ENCODE measurements at places on chromosomes 4 and X. TPM values are rescaled to one million over a fixed set of nuclear protein-coding genes. Genes with fewer than 3 reads are reported as not detected.

- DNase-seq, result no peak
- H3K36me3 ChIP-seq, result no peaks in the 10 kb centered on the region
- no peak overlapping the region for H3K4me3 ChIP-seq
- no peaks in the 10 kb centered on the region for H3K27me3 ChIP-seq
- no peak overlapping the region for H3K27ac ChIP-seq
Measured at GRCh38 chrX:5876984-5877596, 351.6 kb downstream of the NLGN4X start.

Gene STARD8
- 20.4 TPM for total RNA-seq

Gene SORCS2
- total RNA-seq, result 3.7 TPM

DNA sequence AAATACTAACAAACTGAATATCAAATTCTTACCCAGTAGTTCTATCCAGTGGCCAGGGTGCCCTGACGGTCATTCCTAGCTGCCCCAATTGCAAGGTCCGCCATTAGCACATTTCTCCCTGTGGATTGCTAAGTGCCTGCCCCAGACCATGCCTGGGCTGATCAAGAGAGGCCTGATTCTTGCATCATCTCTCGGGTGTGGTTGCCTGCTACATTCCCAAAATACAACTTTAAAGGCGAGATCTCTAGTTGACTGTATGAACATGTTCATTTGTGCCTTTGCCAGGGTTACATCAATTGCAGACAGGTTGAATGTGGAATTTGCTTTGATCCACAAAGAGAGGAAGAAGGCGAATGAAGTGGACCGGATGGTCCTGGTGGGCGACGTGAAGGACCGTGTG is 28.0 kb downstream of the PRPS2 start:
- no peak overlapping the region for H3K4me3 ChIP-seq
- no peak overlapping the region for H3K27ac ChIP-seq
- H3K36me3 ChIP-seq, result no peaks in the 10 kb centered on the region
- no peaks in the 10 kb centered on the region for H3K4me1 ChIP-seq

Gene ARHGAP24
- 21.2 TPM for total RNA-seq

DNA sequence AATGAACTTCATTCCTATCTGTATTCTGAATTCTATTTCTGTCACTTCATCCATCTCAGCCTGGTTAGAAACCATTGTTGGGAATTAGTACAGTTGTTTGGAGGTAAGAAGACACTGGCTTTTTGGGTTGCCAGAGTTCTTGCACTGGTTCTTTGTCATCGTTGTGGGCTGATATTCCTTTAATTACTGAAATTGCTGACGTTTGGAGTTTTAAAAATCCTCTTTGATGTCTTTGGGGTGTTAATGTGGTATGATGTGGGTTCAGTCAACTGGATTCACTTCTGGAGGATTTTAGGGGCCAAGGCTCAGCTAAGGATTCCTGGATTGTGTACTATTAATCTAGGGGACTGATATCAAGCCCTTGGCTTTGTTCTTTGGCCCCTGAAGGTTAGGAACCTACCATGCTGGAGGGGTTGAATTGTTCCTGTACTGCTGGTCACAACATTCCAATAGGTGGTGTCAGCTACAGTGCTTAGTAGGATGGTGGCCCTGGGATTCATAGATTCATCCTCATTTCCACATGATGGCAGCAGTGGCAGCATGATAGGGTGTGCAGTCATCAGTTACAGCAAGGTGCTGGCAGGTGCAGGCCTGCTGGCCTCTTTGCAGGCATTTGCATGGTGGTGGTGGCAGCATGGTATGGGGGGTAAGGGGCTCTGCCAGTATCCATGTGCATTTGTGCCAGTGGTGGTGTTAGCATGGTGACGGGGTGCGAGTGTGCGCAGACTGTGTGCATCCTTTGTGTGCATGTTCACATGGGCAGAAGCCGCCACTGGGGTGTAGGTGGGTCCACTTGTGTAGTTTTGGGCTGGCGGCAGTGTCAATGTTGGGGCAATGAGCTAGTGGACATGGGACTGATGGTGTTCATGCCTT is 301.3 kb downstream of the TEX13C start:
- H3K36me3 ChIP-seq, result no peaks in the 10 kb centered on the region
- H3K27me3 ChIP-seq, result no peaks in the 10 kb centered on the region
- no peak for DNase-seq
- H3K4me3 ChIP-seq, result no peak overlapping the region
- H3K27ac ChIP-seq, result no peak overlapping the region

- no peaks in the 10 kb centered on the region for H3K4me1 ChIP-seq
- no peak for DNase-seq
- H3K27ac ChIP-seq, result no peak overlapping the region
- H3K36me3 ChIP-seq, result no peaks in the 10 kb centered on the region
- no peak overlapping the region for H3K4me3 ChIP-seq
Measured at GRCh38 chr4:142293536-142293935, 552.6 kb downstream of the INPP4B start.

DNA sequence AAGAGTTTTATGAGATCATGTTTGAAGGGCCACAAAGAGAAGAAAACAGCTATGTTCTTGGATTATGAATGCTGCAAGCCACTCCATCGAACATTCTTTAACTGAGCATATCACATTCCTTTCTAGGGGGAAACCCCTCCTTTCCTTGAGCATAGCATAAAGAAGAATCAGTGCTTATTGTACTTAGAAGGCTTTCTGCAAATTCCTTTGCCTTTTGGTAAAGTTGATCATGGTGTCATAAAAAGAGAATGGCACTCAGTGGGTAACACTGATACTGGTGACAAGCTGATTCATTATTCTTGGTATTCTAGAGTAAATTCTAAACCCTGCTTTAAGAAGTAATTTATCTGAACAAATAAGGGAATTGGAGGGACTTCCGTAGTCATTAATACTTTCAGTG is 88.5 kb upstream of the GPR34 start:
- no peak for DNase-seq
- H3K27ac ChIP-seq, result no peak overlapping the region
- H3K36me3 ChIP-seq, result no peaks in the 10 kb centered on the region
- no peaks in the 10 kb centered on the region for H3K27me3 ChIP-seq
- H3K4me1 ChIP-seq, result peaks cover 7% of the 10 kb centered on the region
- no peak overlapping the region for H3K4me3 ChIP-seq

DNA sequence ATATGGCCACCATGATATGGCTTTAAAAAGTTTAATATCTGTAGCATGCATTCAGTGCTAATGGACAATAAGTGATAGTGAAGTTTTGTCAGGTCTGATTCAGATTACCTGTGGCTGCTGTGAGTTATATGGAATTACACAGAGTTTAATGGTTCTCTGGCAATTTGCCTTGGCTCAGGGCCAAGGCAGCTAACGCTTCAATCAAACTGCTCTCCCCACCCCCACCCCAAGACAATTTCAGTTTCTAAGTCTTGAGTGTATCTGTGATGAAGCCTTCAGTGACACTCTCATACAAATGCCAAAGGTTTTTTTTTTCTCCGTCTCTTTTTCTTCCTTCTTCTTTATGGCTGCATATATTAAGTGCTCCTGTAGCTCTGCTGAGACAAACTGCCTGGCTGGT is 106.6 kb downstream of the SHROOM4 start:
- no peak overlapping the region for H3K27ac ChIP-seq
- H3K4me1 ChIP-seq, result peaks cover 27% of the 10 kb centered on the region
- no peak for DNase-seq
- H3K27me3 ChIP-seq, result no peaks in the 10 kb centered on the region
- no peaks in the 10 kb centered on the region for H3K36me3 ChIP-seq

GRCh38 chrX:46567388-46567787 is 6.2 kb upstream of the CHST7 start:
- H3K4me3 ChIP-seq, result no peak overlapping the region
- no peak overlapping the region for H3K27ac ChIP-seq
- no peak for DNase-seq
- H3K4me1 ChIP-seq, result no peaks in the 10 kb centered on the region

- DNase-seq, result no peak
- H3K27me3 ChIP-seq, result no peaks in the 10 kb centered on the region
- no peaks in the 10 kb centered on the region for H3K4me1 ChIP-seq
- no peak overlapping the region for H3K27ac ChIP-seq
Measured at GRCh38 chr4:156765277-156765676, 206.3 kb downstream of the PDGFC start.

GRCh38 chr4:146439437-146439836 is 82.3 kb downstream of the SLC10A7 start:
- H3K4me3 ChIP-seq, result no peak overlapping the region
- H3K4me1 ChIP-seq, result peaks cover 7% of the 10 kb centered on the region
- no peaks in the 10 kb centered on the region for H3K27me3 ChIP-seq

- H3K27ac ChIP-seq, result peak overlapping the region; percentile 75
- H3K36me3 ChIP-seq, result no peaks in the 10 kb centered on the region
- H3K27me3 ChIP-seq, result no peaks in the 10 kb centered on the region
Measured at GRCh38 chr4:185718578-185719499, 93.2 kb downstream of the SORBS2 start.

DNA sequence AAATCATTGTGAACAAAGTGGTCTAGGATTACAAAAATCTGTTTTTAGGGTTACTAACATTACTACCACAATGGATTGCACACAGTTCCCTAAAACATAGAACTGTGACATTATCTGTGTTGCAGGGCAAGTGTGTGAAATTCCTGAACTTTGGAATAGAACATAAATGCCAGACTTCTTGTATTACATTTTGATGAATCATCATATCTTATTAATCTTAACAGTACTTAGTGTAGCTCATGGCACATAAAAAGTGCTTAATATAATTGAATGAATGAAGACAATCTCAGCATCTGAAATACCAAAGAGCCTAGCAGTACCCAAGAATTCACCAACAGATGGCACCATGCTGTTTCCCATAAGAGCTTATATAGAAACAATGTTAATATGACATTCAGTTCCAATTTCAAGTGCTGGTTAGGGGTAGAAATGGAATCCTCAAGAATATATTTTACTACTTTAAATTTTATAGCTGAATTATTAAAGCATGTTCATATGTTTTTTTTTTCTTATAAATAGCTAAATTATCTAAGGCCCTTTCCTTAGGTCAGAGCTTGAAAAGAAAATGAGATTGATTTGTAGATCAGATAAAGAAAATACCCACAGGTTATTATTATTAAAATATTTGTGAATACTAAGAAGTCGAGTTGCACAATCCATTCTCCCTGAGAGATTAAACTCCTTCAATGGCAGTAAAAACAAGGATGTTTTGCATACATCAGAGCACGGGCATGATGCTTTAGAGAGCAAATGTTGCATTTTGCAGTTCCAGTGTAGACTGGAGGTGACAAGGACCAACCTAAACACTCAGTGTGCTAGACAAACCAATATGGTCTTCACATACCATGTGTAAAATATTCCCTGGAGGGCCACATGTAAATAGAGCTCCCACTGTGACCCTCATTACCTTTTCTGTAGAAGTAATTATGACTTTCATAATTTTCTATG is 25.7 kb upstream of the SHISA3 start:
- no peak for DNase-seq
- H3K4me3 ChIP-seq, result no peak overlapping the region
- no peak overlapping the region for H3K27ac ChIP-seq

Gene XK
- total RNA-seq, result 10.6 TPM

- no peak for DNase-seq
- H3K27ac ChIP-seq, result no peak overlapping the region
- no peaks in the 10 kb centered on the region for H3K27me3 ChIP-seq
- H3K36me3 ChIP-seq, result no peaks in the 10 kb centered on the region
- no peak overlapping the region for H3K4me3 ChIP-seq
- H3K4me1 ChIP-seq, result no peaks in the 10 kb centered on the region
Measured at GRCh38 chrX:25158635-25159034, 142.9 kb upstream of the ARX start.

- no peak for DNase-seq
- H3K36me3 ChIP-seq, result no peaks in the 10 kb centered on the region
- H3K4me3 ChIP-seq, result no peak overlapping the region
- H3K27ac ChIP-seq, result no peak overlapping the region
- no peaks in the 10 kb centered on the region for H3K27me3 ChIP-seq
Measured at GRCh38 chr4:165364452-165365080, 14.2 kb upstream of the CPE start.

DNA sequence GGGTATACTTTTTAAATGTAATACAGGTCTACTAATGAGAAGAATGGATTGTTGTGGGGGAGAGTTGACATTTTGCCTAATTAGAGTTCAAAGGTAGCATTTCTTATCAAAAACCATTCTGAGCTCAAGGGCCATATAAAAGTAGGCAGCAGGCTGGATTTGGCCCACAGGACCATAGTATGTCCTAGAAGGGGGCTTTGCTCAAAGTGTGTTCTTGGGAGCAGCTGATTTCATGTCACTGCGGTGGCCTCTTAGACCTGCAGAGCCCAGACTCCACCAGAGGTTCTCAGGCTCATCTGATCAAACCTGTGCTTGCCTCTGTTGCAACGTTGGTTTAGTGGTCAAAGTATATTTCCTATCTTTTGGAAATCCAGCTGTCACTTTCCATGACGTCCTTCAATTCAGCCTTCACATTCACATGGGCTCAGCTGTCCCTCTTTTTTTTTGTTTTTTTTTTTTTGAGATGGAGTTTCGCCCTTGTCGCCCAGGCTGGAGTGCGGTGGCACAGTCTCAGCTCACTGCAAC is 34.6 kb upstream of the TENM3 start:
- peaks cover 24% of the 10 kb centered on the region for H3K4me1 ChIP-seq
- H3K27me3 ChIP-seq, result no peaks in the 10 kb centered on the region
- no peak overlapping the region for H3K4me3 ChIP-seq
- H3K36me3 ChIP-seq, result no peaks in the 10 kb centered on the region
- peak overlapping the region; percentile 53 for H3K27ac ChIP-seq

DNA sequence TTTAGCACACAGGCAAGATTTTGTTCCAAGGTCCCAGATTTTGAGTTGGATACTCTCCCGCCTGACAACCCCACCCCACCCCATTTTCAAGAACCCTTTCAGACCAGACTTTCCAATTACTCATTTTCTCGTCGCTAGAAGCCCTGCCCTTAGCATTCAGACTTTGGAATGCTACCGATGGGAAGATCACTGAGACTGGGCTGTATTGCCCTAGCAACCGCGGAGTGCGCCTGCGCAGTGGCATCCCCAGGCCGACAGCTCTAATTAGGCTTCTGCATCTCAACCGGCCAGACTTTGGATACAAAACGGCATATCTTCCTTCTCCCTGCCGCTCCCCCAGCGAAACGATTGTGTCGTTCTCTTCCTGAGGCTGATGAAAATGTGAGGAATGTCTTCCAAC is 3.4 kb downstream of the MAGEE2 start:
- H3K36me3 ChIP-seq, result no peaks in the 10 kb centered on the region
- no peak for DNase-seq
- no peak overlapping the region for H3K4me3 ChIP-seq
- no peaks in the 10 kb centered on the region for H3K4me1 ChIP-seq

DNA sequence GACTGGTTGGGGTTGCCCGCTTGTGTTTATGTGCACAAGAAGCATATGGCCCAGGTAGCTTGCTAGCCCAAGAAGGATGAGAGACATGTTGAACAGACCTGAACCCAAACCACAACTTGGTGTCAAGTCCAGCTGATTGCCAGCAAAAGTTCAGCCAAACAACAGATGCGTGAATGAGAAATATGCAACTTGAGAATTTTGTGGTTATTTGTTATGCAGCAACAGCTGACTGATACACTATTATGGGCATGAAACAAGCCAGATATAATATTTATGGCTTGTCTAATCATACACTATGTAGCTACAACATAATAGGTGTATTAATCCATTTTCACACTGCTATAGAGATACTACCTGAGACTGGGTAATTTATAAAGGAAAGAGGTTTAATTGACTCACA is 66.3 kb upstream of the FTHL17 start:
- H3K4me3 ChIP-seq, result no peak overlapping the region
- H3K4me1 ChIP-seq, result no peaks in the 10 kb centered on the region
- no peaks in the 10 kb centered on the region for H3K36me3 ChIP-seq
- no peak for DNase-seq

- no peaks in the 10 kb centered on the region for H3K27me3 ChIP-seq
- no peaks in the 10 kb centered on the region for H3K36me3 ChIP-seq
- no peak for DNase-seq
- H3K27ac ChIP-seq, result no peak overlapping the region
Measured at GRCh38 chr4:109290918-109291317, 11.5 kb downstream of the COL25A1 start.

Data from esophagus muscularis mucosa (tissue), 4 donors.